ENCODE measurements at places on chromosomes 13 and 19.

DNA sequence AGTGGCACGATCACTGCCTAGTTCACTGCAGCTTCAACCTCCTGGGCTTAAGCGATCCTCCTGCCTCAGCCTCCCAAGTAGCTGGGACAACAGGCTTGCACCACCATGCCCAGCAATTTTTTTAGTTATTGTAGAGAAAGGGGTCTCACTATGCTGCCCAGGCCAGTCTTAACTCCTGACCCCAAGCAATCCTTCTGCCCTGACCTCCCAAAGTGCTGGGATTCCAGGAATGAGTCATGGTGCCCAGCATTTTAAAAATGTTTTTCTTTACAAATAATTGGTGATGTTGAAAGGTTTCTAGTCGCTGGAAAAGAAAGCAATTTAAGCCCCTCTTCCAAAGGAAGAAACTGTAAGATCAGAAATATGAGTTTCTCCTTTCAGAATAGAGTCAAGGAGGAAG lies 19.4 kb downstream of the DYRK1B start:
- no peak for DNase-seq

DNA sequence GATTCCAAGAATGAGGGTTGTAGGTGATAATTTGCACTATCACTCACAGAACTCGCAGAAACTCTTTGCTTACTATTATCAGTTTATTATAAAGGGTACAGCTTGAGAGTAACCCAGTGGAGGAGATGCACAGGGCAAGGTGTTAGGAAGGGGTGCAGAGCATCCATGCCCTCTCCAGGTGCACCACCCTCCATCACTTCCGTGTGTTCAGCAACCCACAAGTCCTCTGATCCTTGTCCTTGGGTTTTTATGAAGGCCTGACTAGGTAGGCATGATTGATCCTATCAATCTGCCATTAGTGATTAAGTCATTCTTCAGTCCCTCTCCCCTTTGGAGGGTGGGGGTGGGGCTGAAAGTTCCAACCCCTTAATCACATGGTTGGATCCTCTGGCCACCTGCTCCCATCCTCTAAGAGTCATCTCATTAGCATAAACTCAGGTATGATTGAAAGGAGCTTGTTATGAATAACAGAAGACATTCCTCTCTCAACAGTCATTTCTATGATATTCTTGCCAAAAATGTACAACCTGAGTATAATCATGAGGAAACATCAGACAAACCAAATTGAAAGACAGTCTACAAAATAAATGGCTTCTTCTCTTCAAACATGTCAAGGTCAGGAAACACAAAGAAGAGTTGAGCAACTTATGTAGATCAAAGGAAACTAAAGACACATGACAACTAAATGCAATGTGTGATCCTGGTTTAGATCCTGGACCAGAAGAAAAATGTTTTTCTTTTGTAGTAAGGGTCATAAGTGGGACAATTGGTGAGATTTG lies 225.4 kb downstream of the PCCA start:
- no peak for DNase-seq

DNA sequence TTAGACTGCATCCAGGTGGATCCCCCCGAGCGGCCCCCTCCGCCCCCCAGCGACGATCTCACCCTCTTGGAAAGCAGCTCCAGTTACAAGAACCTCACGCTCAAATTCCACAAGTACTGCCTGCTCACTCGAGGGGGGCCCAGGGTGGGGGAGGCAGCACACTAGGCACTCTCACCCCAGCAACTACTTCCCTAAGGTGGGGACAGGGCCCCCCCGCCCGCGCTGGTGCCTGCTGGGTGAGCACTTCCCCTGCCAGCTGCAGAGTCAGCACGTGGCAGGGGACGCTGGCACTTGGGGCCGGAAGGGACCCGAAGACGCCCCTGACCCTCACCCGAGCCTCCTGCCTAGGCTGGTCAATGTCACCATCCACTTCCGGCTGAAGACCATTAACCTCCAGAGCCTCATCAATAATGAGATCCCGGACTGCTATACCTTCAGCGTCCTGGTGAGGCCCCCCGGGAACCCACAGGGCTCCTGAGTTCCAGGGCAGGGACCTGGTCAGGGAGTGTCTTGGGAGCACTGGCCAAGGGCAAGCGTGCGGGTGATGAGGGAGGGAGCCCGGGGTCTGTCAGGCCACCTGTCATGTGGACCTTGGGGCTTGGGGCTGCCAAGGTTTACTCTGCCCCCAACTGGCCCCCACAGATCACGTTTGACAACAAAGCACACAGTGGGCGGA lies 5.2 kb downstream of the MCOLN1 start:
- DNase-seq: no peak

GRCh38 chr19:50952910-50953309 lies at the start of gene KLK5:
Gene KLK5 (minus strand): TSS chr19:50953038. CDS start chr19:50952657, 381 bp downstream.
- DNase-seq: no peak

DNA sequence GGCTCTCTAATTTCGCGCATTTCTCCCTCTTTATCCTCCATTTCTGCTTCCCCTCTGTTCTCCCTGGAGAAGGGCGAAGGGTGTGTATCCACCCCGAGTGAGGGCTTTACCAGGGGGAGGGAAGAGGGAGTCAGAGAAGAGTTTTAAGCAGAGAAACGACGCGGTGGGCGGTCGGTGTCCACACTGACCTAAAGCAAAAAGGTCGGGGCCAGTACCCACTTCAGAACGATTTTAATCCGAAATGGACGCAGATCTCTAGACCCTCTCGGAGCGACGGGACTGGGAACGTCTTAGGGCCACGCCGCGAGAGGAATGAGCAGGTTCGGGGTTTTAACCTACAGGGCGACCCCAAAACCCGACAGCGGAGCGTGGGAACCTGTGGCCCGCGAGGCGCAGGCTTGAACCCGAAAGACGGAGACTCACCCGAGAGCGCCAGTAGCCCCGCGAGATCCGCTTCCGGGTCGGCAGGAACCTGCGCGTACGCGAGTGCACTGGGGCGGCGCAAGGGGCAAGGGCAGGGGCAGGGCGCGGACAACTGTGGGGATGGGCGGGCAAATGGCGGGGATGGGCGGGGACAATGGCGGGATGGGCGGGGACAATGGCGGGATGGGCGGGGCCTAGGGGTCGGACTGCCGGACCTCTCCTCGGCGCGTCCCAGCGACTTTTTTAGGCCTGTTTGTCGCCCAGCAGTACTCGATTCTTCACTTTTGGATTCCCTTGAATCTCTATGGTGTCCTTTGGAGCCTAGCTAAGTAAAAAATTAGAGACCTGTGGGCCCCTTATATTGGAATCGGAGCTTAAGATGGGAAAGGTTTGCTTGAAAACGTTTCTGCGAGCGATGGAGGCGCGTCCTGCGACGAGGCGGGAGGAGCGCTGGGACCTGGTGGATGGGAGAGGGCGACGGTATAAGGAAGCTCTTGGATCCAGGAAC lies at the start of gene ZNF677:
TSS of gene ZNF677 (minus strand) at position 463 of the 931 bp plus-strand sequence. CDS start 3,323 bp downstream, outside the sequence.
- peak; percentile 60 for DNase-seq

- peak; percentile 92 for DNase-seq
These were observed 2.3 kb downstream of the JUNB start for GRCh38 chr19:12793290-12794195.

DNA sequence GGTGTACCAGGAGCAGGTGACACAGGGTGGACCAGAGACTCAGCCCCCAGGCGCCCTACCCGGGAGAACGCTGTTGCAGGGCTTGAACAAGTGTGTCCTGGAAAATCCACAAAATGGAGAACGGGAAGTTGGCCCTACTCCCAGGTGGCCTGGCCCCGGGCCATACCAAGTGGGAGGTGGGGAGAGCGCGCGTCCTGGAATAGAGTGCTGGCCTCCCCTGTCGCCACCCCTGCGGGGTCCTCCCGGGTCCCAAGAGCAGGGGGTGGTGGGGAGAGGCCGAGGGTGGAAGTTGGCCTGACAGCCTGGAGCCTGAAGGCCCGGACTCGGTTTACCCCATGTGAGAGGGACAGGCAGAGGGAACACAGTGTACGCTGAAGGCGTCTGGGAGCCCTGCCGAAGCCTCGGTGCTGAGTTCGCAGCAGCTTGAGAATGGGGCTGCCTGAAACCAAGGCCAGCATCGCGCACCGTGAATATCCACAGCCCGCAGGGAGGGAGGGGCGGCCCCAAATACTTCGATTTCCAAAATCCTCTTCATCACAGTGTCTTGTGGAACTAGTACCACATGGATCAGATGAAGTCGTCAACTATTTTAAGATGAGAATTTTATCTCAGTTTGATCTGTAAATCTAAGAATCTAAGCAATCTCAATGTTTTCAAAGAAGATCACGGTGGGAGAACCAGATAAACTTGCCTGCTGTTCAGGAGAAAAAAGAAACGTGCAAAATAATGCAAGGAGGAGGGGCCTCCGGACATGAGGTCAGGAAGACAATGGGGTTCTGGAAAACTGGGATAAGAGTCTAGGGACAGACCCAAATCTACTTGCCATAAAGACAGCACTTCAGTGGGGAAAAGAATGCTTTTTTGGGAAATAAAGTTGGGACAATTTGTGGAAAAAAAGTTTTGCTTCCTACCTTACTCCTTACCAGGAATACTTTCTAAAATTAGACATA lies 10.4 kb upstream of the KLF16 start:
- DNase-seq: no peak

DNA sequence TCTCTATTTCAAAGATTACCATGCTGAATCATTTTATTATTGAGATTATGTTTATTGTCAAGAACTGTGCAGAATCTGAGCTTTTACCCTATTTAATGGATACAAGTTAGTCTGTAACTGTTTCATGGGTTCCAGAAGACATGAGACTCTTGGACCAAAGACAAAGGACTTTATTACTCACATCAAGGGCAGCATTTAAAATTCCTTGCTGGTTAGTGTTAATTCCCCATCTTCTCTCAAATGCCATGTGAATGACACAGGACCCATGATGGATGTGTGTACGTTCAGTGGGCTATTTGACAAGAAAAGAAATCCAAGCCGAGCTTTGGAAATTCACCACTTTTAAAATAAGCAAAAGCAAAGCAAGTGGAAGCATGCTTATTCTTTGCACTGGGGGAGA lies 139.9 kb downstream of the PCDH20 start:
- no peak for DNase-seq

GRCh38 chr19:4304538-4305256 lies at the start of gene FSD1:
Gene FSD1 (plus strand): TSS chr19:4304598. CDS start chr19:4304747, 149 bp downstream.
- DNase-seq: peak; percentile 28

DNA sequence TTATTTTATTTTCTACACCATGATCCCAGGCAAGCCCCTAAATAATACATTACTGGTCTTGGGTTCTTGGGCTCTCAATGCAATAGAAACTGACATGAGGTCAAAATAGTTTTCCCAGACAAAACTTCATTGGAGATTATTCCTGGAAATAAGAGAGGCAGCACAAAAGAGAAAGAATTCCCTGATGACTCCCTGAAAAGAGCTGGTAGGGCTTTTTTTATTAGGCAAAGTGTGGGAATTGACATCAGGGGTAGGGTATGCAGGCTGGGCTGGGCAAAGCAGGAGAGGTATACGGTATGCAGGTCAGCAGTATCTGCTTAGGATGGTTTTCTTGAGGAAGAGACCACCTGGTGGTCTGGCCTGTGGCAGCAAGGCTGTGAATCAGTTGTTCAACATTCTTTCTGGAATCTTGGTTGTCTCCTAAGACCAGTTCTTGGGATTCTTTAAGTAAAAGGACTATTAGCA lies 9.3 kb upstream of the IGFL3 start:
- DNase-seq: no peak

Measured in effector CD4-positive, alpha-beta T cell (primary cell).